NCI-H82 (cell line): ENCODE measurements at places on chromosomes 13 and 19.

- no peak for DNase-seq
These were observed 29.0 kb downstream of the CARS2 start for GRCh38 chr13:110676595-110677587.

DNA sequence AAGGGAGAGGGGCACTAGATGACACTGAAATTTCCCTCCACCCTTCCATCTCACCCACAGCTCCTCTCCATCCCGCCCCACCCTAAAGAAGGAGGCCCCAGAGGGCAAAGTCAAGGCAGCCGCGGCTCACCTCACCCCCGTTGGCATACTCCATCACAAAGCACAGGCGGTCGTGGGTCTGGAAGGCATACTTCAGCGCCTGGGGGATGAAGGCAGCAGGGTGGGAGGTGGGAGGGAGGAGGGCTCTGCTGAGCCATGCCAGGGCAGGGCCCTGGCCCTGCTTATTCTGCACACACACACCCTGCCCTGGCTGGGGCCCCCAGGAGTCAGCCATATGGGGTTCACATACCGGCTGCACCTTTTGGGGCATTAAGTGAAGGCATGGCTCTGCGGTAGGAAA is 12.3 kb upstream of the CCNP start:
- DNase-seq = no peak

GRCh38 chr13:27853335-27853734 is 61.1 kb downstream of the GSX1 start:
- DNase-seq = no peak

DNA sequence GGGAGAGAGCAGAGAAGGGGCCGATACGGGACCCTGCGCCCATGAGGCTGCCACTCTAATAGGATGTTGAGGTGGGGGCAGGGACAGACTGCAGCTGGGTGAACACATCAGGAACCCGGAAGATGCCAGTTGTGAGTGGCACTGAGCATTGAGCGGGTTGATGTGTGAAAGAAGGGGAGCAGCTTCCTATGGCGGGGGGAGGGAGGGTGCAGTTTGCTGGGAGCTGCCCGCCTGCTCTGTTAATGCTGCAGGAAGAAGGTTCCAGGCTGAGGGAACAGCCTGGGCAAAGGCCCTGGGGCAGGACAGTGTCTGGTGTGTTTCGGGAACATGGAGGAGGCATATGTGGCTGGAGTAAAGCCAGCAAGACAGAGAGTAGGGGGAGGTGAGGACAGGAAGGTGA is 29.8 kb downstream of the DNM2 start:
- no peak for DNase-seq

- DNase-seq = no peak
These were observed 94.0 kb upstream of the PEG3 start for GRCh38 chr19:56934438-56935090.

GRCh38 chr13:62933809-62934208 is 1518.2 kb upstream of the PCDH20 start:
- peak; percentile 53 for DNase-seq

- no peak for DNase-seq
These were observed 2.3 kb downstream of the UPF1 start for GRCh38 chr19:18833849-18834643.

DNA sequence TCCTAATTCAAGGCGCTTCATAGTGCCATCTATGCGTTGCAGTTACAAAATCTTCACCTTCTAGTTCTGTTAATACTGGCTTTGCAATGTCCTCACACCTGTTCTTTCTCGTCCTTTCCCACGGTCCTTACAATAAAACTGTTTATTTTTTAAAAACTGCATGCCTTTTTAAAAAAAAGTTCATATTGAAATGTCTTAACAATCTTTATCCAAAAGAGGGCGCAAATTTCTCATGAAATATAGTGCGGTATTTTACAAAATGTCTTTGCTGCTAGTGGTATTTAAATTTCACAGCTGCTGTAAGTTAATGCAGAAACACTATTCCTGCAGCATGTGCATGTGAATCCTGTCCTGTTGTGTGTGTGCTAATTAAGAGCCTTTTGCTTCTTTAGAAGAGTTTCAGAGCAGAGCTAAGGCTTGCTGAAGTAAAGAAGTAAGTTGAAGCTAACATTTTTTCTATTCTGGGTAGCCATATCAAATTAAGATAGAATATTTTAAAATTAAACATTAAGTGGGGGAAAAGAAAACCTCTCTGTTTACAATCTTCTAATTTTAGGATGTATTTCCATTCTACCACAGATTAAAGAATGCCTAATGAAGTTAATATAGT is 15.8 kb upstream of the CLDN10 start:
- DNase-seq = peak; percentile 55

DNA sequence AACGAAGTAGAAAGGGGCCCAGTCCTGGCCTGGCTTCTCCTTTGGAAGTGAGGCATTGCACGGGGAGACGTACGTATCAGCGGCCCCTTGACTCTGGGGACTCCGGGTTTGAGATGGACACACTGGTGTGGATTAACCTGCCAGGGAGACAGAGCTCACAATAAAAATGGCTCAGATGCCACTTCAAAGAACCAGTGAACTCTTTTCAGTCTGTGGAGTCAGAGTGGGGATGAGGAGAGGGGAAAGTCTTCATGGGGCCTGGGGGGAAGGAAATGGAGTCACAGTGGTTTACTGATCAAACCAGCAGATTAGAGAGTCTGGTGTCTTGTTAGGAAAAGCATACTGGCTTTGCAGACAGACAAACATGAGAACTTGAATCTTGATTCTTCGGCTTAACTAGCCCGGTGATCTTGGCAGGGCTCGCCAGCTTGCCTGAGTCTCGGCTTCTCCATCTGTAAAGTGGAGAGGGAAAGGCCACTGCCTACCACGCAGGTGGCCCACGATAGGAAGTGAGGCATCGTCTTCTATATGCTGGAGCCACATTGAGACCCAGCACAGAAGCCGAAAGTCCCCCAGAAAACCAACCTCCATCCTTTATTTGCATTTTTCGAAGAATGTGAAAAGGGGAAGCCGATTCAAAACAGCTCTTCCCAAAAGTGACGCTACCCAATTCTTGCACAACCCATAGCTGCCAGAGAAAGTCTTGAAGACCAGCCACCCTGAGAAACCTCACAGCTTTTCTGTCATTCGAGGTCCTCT is at the start of gene FFAR1:
Gene FFAR1 (plus strand): TSS at position 732 of the 759 bp plus-strand sequence. CDS start 3,650 bp downstream, outside the sequence.
- no peak for DNase-seq

DNA sequence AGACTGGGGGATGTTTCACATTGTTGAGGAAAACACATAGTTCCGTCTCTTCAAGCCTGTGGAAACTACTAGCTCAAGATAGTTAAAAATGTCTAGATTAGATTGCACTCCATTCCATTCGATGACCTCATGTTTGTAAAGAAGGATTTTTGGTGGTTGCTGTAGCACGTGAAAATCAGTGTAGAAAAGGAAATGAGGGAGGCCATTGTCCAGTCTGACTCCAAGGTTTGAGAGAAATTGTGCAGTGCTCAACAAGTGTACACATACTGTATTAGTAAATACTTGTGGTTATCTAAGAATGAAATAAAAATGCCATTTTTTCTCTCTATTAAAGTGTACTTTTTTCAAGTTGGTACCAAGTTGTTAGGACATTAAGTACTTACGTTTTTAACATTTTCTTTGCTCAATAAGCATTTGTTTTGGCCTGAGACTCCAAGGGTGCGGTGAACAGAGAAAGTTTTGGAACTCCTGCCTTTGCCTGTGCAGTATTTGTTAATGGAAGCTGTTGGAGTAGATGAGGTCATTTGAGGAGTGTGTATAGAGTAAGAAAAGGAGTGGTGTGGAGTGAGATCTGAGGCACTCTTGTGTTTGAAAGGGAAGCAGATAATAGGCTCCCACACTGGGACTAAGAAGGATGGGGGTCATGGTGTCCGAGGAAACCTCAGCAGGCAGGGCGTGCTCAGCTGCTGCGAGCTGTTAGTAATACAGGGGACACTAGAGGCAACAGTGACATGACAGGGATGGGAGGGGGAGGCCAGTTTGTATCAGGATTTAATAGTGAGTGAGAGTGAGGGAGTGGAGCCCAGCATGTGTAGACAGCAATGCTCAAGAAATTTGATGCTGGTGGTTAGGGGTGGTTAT is 4.4 kb downstream of the WASF3 start:
- DNase-seq = peak; percentile 77

DNA sequence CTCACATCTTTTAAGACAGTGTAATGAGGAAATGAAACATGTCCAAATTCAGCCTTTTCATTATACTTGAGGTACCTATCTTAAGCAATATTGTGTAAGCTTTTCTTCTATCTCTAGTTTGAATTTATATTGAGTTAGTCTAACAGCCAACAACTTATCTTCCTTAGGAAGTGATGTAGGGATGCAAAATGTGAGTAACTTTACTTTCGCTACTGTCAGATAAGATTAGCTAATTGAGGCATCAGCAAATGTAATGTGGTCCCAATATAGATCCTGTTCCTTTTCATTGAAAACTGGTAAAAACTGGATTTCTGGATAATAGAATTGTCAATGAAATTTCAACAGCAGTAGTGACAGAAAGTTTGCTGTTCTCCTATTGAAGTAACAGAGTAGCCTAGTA is 902.2 kb downstream of the GPC5 start:
- DNase-seq = no peak

- no peak for DNase-seq
These were observed 810.4 kb upstream of the SLC10A2 start for GRCh38 chr13:103876571-103876970.

DNA sequence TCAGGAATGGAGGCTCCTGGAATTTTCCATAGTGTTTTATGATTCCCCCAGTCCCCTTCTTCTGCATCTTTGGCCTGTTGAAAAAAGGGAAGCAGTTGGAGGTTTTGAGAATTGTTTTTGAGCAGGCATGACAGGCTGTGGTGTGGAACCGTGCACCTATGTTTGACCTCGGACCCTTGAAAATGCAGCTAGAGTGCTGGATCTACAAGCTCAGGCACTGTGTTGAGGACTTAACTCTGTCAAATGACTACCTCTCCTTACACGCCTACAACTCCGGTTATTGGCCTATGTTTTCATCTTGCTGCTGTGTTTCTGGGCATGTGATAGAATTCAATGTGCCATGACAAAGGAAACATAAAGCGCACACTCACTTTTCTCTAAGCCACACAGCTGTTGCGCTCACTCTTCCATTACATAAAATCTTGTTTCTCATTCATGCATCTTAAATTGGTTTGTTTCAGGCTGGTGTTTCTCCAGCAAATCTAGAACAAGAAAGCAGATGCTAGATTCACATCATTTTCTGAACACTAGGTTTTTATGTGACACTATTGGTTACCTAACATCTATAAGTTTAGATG is 616.6 kb downstream of the FGF9 start:
- DNase-seq = no peak

DNA sequence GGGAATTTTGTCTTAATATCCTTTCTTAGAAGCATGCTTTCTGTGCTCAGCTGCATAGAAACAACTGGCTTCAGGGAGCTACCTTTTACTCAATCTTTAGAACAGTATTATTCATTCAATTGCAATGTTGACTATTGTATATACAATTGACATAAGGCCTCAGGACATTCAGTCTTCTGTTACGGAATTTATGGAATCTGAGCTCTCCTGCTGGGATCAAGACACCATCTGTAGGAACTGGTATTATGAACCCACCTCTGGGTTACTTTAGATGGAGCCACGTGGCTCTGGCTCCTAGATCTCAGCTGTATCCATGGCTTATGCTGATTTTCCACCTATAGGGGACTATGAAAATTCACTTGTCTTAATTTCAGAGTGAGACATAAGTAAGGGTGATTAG is 716.2 kb upstream of the GPC6 start:
- peak; percentile 8 for DNase-seq

- DNase-seq = no peak
These were observed 6.5 kb downstream of the SPART start for GRCh38 chr13:36339600-36340155.

- peak; percentile 98 for DNase-seq
These were observed 46.6 kb downstream of the PIN1 start for GRCh38 chr19:9881720-9882119.

GRCh38 chr19:55301459-55302317 is 17.9 kb downstream of the BRSK1 start:
- peak; percentile 86 for DNase-seq

- DNase-seq = no peak
These were observed 110.4 kb upstream of the SOX1 start for GRCh38 chr13:111956261-111957151.

DNA sequence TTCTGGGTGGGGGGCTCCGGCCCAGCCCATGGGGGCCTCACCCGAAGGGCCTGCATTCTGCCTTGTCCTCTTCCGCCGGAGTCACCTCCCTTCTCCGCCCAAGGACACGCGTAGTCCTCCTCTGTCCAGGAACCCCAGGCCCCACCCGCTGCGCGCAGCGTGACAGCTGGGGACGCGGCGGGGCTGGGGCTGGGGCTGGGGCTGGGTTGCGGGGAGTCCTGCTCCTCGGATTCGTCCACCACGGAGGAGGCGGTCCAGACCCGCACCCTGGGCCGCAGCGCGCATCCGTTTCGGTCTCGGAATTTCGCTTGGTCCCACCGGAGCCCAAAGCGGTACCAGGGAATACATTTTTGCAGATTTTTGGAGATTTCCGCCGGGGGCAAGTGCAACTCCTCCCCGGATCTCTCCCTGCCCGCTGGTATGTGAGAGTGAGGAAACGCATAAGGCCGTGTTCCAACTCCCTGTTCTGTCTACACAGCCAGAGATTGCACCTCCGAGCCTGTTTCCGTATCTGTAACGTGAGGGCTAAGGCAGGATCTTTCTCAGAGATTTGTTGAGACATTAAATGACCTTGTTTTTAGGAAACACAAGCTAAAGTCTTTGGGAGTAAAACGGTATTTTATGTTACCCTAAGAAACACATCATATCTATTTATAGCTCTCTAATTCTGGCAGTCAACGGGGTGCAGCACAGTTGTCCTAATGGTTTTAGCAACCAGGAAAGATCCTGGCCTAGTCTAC is at the start of gene COX7A1:
Gene COX7A1 (minus strand): TSS at position 96 of the 740 bp plus-strand sequence. CDS start 40 bp downstream, at position 56.
- no peak for DNase-seq

GRCh38 chr19:6801485-6802086 is 29.1 kb downstream of the VAV1 start:
- DNase-seq = peak; percentile 23
